ENCODE measurements at places on chromosomes 11 and 22. TPM values are rescaled to one million over a fixed set of nuclear protein-coding genes. Genes with fewer than 3 reads are reported as not detected.

Gene APOL1
- total RNA-seq, result 35.3 TPM

Gene SPCS2
- total RNA-seq, result 130 TPM

Gene OR52H1
- total RNA-seq, result 0.89 TPM

Gene OR52E8
- not detected for total RNA-seq

Gene NRIP3
- 0.62 TPM for total RNA-seq

Gene MS4A3
- total RNA-seq, result 1.4 TPM

Gene FRMD8
- total RNA-seq, result 65.9 TPM

Gene SYT12
- 0.71 TPM for total RNA-seq
